ENCODE measurements at places on chromosomes 11 and 22. TPM values are rescaled to one million over a fixed set of nuclear protein-coding genes. Genes with fewer than 3 reads are reported as not detected.

GRCh38 chr11:130808541-130808940 is 107.7 kb downstream of the SNX19 start:
- DNase-seq, result no peak
- H3K4me1 ChIP-seq, result peaks cover 2% of the 10 kb centered on the region
- H3K4me3 ChIP-seq, result no peak overlapping the region
- H3K36me3 ChIP-seq, result no peaks in the 10 kb centered on the region
- H3K27ac ChIP-seq, result no peak overlapping the region

GRCh38 chr22:17243524-17243923 is 24.3 kb upstream of the ADA2 start:
- no peak overlapping the region for H3K4me3 ChIP-seq
- H3K36me3 ChIP-seq, result no peaks in the 10 kb centered on the region
- no peak for DNase-seq
- H3K27me3 ChIP-seq, result no peaks in the 10 kb centered on the region

DNA sequence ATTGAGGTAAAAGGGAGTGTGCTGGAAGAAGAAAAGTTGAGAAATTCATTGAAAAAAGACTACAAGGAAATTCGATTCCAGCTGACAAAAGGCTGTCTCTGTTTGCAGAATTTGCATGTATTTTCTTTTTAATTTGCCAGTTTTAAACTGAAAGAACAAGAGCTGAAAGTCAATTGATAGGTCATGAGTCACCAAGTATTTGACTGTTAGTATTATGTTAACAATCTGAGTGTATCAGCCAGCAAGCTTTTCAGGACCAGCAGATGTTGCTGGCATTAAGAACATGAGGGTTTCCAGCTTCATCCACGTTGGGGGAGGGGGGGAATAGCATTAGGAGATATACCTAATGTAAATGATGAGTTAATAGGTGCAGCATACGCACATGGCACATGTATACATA is 726.7 kb downstream of the METTL15 start:
- peak overlapping the region; percentile 79 for H3K27ac ChIP-seq
- DNase-seq, result peak; percentile 72
- H3K36me3 ChIP-seq, result no peaks in the 10 kb centered on the region
- H3K4me3 ChIP-seq, result no peak overlapping the region
- no peaks in the 10 kb centered on the region for H3K27me3 ChIP-seq
- peaks cover 8% of the 10 kb centered on the region for H3K4me1 ChIP-seq

- H3K27me3 ChIP-seq, result no peaks in the 10 kb centered on the region
- DNase-seq, result peak; percentile 67
- H3K36me3 ChIP-seq, result no peaks in the 10 kb centered on the region
- H3K4me1 ChIP-seq, result peaks cover 6% of the 10 kb centered on the region
These were observed 52.9 kb downstream of the COPB1 start for GRCh38 chr11:14446701-14447169.

DNA sequence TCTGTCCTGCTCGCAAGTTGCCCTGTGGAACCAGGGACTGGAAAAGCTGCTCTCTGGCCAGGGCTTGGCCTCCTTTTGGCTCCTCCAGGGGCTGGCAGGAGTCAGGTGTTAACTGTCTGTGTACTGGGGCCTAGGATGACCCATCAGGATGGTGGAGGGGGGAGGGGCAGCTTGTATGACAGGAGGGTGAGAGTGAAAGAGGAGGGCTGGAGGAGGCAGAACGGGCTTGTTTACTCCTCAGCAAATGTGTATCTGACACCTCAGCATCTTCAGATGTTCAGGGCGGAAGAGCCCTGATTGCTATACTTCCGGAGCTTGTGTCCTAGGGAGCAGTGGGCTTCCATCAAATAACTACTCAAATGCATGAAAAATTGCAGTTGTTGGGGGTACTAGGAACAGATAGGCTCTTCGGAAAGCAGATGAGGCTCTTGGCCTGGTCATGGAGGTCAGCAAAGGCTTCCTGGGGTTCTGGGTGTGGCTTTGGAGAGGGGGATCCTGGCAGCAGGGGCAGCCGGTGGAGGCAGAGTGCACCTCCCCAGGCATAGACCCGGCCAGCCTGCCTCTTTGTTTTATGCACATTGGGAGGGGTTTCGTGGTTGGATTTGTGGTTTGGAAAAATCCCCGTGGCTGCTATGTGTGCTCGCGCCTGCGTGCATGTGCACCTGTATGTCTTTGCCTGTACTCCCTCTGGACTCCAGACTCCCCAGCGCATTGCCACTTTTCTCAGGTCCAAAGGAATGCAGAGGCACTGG is 31.2 kb downstream of the CD82 start:
- H3K27ac ChIP-seq, result no peak overlapping the region
- H3K27me3 ChIP-seq, result no peaks in the 10 kb centered on the region
- H3K4me3 ChIP-seq, result no peak overlapping the region
- DNase-seq, result no peak
- H3K4me1 ChIP-seq, result peaks cover 10% of the 10 kb centered on the region
- no peaks in the 10 kb centered on the region for H3K36me3 ChIP-seq

DNA sequence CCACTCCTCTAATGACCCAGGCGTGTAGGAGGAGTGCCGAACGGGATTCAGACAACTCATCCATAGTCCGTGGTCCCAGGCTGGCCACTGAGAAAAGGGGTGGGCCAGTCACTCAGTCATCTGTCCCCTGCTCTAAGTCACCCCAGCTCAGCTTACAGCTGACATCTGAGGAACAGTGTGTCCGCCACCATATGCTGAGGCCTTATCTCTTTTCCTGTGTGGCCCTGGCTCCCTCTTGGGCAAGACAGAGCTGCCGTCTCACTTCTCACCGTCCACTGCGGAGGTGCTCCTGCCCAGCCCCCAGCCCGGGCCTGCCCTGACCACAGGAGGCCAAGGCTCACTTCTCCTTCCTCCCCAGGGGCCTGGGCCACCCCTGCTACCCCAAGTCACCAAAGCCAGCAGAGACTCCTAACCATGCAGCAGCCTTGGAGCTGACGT is 6.8 kb downstream of the CCDC86 start:
- no peak overlapping the region for H3K27ac ChIP-seq
- no peaks in the 10 kb centered on the region for H3K27me3 ChIP-seq
- peaks cover 14% of the 10 kb centered on the region for H3K36me3 ChIP-seq
- no peak for DNase-seq
- H3K4me1 ChIP-seq, result peaks cover 6% of the 10 kb centered on the region

- H3K4me1 ChIP-seq, result peaks cover 23% of the 10 kb centered on the region
- no peaks in the 10 kb centered on the region for H3K36me3 ChIP-seq
- peak; percentile 95 for DNase-seq
- no peak overlapping the region for H3K4me3 ChIP-seq
These were observed 18.1 kb upstream of the EFCAB6 start for GRCh38 chr22:43829904-43830851.

GRCh38 chr11:75496305-75496752 is 29.4 kb downstream of the GDPD5 start:
- H3K4me1 ChIP-seq, result peaks cover 16% of the 10 kb centered on the region
- H3K27ac ChIP-seq, result no peak overlapping the region
- no peak for DNase-seq
- H3K27me3 ChIP-seq, result no peaks in the 10 kb centered on the region

DNA sequence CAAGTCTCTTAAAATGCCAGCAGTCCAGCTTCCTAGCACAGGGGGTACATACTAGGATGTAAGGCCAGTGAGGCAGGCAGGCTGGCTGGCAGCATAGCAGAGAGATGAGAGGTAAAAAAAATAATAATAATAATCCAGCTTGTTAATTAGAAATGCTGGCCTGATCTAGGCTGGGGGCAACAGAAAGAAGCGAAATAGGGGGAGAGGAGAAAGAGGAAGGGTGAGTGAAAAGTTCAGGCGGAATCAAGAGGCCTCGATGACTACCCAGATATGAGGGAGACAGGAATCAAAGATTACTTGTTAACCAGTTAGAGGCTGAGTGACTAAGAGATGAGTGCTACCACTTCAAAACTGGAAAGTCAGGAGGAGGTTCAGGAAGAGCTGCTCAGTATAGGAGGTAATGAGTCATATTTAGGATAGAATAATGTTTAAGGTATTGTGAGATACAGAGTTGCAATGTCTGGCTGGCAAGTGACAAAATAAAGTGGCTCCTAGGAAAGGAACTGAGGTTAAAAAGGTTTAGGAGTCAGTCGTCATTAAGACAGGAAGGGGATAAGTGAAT is 2.8 kb downstream of the ALKBH8 start:
- H3K4me3 ChIP-seq, result no peak overlapping the region
- peak overlapping the region; percentile 69 for H3K27ac ChIP-seq
- DNase-seq, result peak; percentile 94
- peaks cover 9% of the 10 kb centered on the region for H3K4me1 ChIP-seq
- peaks cover 1% of the 10 kb centered on the region for H3K36me3 ChIP-seq
- H3K27me3 ChIP-seq, result no peaks in the 10 kb centered on the region

GRCh38 chr22:44567846-44568493 is 69.9 kb upstream of the RTL6 start:
- no peak overlapping the region for H3K27ac ChIP-seq
- no peak overlapping the region for H3K4me3 ChIP-seq
- peaks cover 2% of the 10 kb centered on the region for H3K27me3 ChIP-seq
- H3K36me3 ChIP-seq, result no peaks in the 10 kb centered on the region

DNA sequence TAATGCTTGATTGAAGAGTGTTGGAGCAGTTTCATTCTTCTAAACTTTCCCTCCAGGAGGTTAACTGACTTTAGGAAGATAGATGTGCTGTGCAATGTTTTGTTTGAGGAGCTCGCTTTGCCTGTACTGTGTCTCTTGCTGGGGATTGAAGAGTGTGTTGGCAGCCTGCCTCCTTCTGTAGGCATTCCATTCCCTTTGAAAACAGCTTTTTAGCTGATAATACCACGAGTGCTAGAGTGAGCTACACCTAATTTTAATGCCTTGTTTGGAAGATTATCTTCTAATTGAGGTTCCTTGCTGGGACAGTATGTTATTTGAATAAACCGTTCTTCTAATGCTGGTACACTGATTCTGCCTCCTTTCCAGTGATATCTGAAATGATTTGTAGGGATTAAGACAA is 7.2 kb downstream of the DDX10 start:
- H3K4me3 ChIP-seq, result no peak overlapping the region
- DNase-seq, result peak; percentile 67
- H3K27ac ChIP-seq, result no peak overlapping the region
- H3K4me1 ChIP-seq, result no peaks in the 10 kb centered on the region

DNA sequence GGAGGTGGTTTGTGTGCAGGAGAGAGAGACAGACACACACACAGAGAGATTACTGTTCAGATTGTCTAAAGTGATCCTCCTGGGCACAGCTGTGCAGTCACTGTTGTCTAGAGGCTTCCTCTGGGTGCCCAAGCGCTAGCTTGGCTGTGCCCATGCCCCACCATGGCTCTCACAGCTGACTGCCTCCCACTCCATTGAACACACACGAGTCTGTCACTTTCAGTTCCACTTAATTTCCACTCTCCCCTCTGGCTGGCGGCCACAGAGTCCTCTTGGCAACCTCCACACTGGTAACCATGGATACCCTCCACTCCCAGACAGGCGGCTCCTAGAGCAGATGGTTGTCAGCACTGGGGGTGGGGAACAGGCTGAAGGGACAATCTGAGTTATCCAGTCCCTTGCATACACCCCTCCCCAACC is 29.1 kb downstream of the MAP6 start:
- peaks cover 3% of the 10 kb centered on the region for H3K27me3 ChIP-seq
- H3K27ac ChIP-seq, result no peak overlapping the region
- no peaks in the 10 kb centered on the region for H3K36me3 ChIP-seq
- no peak overlapping the region for H3K4me3 ChIP-seq

DNA sequence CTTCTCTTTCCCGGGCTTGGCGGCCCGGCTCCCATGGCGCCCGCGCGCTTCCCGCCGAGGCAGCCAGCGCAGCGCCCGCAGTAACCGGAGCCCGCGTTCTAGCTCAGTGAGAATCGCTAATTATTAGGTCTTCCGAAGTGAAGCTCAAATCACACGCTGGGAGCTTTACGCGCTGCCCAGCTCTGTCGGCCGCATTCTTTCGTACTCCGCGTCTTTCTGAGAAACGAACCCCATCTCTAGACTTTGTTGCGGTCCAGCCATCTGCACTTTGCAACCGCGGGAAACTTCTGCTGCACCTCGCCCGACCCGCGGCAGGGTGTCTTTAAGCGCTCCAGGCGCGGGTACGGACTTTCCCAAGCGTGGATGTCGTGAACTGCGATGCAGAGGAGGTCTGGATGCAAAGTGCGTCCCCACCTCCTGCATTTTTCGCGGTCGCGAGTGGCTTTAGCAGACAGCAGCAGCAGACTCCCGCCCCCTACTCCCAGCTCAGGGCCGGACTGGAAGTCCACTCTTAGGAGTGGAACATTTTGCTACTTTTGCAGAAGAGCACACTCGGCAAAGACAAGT is 6.0 kb upstream of the PAX6 start:
- no peak overlapping the region for H3K27ac ChIP-seq
- H3K4me1 ChIP-seq, result peaks cover 5% of the 10 kb centered on the region
- H3K27me3 ChIP-seq, result peaks cover 92% of the 10 kb centered on the region
- peak; percentile 35 for DNase-seq
- no peak overlapping the region for H3K4me3 ChIP-seq
- H3K36me3 ChIP-seq, result no peaks in the 10 kb centered on the region

- no peaks in the 10 kb centered on the region for H3K4me1 ChIP-seq
- no peak overlapping the region for H3K27ac ChIP-seq
- no peak overlapping the region for H3K4me3 ChIP-seq
These were observed 31.2 kb downstream of the MS4A2 start for GRCh38 chr11:60119710-60120109.

DNA sequence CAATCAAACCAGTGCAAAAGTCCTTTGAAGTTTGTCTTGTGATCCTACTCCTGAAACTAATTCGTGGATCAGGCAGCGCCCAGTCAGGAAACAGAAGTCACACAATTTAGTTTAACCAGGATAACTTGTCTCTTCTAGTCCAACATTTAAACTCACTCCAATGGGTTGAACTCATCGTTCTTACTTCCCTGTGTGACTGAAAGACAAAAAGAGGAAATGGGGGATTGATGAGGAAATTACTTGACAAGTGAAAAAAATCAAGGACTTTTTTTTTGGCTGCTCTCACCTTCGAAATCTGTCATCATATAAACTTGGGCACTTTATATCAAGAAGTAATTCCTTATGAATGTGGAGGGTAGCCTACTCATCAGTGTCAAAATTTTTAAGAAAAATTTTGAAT is 78.4 kb downstream of the HSD17B12 start:
- no peak for DNase-seq
- H3K27me3 ChIP-seq, result no peaks in the 10 kb centered on the region
- no peak overlapping the region for H3K4me3 ChIP-seq
- H3K27ac ChIP-seq, result no peak overlapping the region
- H3K36me3 ChIP-seq, result no peaks in the 10 kb centered on the region

APLNR gene
- total RNA-seq, result not detected

CDC45 gene
- total RNA-seq, result 1.0 TPM

APOL1 gene
- total RNA-seq, result 44.2 TPM

MYOD1 gene
- not detected for total RNA-seq

KCNK4 gene
- not detected for total RNA-seq

SLC5A4 gene
- not detected for total RNA-seq

FZD4 gene
- total RNA-seq, result 15.7 TPM

Data from fibroblast of lung (primary cell).